ENCODE measurements at places on chromosomes 2 and 18. TPM values are rescaled to one million over a fixed set of nuclear protein-coding genes. Genes with fewer than 3 reads are reported as not detected.

DNA sequence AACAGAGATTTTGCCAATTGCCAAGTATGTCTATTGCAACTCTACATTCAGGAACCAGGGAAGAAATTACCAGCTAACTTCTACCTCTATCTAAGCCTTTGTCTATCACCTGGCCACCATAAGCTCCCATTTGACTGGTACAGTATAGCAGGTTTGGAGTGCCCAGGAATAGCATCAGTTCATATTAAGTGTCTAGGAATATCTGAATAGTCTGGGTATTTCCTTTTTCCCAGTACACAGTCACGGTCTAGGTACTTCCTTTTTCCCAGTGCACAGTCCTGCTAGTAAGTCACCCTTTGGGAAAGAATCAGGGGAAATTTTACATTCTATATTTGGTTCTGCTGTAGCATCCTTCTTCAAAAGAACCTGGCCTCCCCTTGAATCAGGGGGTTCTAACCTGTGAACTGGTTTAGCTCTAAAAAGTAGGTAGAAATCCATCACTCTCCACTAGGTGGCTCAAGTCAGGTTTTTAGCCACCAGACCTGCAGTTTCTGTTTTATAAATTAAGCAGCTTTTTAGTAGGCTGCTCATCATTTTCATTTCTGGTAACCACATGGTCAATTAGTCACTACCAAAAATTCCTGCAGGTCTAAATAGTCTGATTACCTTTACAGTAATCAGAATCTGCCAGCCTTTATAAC lies 49.3 kb upstream of the DNAJC10 start:
- no peak for DNase-seq

GRCh38 chr2:109125593-109126500 lies 3.2 kb upstream of the SH3RF3 start:
- no peak for DNase-seq

- no peak for DNase-seq
Observed at GRCh38 chr2:46393865-46394264, 85.5 kb upstream of the TMEM247 start.

DNA sequence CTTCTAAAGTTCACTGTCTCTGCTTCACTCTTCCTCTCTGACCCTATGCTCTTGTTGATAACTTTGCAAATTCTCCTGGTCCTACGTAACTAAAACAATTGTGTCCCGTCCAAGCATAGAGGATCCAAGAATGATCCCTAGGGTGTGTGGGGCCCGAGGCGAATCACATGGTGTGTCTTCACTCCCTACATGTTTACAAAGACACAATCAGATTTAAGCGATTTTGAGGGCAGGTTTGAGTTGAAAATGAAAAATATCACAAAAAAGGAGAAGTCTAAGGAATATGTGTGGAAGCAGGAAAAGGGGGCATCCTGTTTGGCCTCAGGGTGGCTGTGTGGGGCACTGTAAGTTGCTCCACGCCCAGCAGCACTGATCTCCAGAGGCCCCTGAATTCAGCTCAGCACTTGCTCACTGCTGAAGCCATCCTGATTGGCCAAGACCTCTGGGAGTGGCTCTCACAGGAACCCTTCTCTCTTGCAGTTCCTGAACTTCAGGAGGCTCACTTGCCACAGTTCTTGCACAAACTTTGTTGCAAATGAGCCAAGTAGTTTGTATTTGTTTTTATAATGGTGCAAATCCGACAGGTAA lies 363.6 kb downstream of the ZNF521 start:
- DNase-seq, result no peak

- no peak for DNase-seq
Observed at GRCh38 chr2:221134718-221135117, 437.4 kb downstream of the EPHA4 start.

DNA sequence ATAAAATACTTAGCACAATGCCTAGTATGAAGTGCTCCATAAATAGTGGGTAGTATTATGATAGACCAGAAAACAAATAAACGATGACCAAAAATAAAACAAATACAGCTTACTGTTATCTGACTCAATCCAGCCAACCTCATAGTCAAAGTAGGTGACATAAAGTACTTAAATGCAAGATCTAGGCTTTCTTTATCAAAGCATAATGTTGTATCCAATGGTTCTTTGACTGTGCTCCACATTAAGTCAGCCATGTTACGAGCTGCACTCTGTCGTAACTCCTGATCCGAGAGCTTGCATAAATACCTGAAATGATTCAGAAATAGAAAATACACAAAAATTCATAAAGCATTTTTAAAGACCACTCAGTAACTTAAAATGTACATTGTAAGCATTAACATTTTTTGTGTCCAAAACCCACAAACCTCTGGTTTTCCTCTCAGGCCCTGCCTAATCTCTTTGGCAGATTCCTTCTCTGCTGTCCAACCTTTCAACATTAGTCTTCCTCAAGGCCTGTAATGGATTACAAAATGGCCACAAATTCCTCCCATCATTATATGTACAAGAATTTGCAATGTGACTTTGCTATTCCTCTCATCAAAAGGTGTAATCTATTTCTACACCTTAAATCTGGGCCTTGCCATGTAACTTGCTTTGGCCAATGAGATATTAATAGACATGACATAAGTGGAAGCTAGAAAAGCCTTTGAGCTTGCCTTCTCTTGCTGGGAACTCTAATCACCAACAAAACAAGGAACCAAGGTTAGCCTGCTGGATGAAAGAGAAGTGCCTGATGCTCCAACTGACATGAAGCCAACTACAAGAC lies 90.6 kb downstream of the USP34 start:
- DNase-seq, result no peak

DNA sequence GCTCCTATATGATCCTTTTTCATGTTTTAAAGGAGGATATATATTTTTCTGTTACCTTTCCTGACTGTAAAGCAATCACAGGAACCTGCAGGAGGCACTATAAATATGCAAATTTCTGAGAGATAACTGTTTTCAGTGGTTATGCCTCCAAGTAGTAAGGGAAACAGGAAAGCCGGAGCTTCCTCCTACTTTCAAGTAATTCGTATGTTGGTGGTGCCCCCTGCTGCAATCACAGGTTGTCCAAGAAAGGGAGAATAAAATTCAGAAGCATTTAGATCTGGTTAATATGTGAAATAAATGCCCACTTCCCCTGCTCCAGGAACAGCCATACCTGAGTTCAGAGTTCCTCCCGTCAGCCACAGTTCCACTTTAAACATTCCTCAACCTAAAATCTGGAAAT lies 12.0 kb upstream of the BCL11A start:
- DNase-seq, result no peak

DNA sequence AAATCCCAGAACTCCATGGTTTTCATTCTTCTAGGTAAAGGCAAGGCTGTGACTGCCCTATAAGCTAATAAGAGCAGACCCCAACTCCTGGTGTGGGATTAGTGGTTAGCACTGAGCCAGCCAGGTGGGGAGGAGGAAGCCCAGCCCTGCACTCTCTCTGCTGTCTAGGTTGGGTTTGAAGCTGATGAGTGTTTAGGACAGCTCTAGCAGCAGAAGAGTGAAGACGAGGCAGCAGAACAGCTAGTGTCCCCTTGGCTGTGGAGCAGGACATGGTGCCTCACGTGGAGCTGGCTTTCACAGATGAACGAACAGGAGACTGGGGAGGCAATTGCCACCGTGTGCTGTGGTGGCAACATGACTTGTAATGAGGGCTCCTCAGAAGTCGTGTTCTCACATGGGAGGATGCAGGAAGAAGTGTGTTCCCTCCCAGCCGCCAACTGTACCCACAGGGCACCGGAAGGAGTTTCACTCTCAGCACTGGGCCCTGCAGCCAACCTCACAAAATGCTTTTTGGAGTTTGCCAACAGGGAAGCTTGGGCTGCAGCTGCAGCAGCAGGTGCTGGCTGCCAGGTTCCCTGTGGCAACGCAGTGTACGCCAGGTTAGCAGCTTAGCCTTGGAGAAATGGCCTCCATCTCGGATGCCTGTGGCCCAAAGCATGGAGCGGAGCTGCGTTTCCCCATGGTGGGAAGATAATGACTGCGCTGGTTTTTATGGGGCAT lies 328.2 kb downstream of the SETBP1 start:
- DNase-seq, result peak; percentile 41

GRCh38 chr18:77442393-77442792 lies 192.7 kb downstream of the GALR1 start:
- no peak for DNase-seq

DNA sequence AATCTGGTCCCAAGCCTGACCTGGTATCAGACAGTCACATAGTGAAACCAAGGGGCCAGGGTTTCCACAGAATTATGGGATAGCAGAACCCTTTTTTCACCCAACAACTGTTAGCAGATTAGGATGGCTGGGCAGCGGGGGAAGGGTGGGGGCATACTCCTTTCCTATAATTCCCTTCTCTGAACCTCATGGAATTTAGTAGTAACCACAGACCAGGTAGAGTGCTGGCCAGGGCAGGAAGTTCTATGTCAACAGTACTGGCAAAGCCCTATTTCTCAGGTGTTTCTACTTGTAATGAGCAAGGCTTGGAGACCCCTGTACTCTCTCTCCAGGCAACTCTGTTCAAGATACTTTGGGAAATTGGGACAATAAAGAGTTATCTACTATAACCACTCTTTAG lies 174.6 kb downstream of the THADA start:
- DNase-seq, result no peak

- DNase-seq, result no peak
Observed at GRCh38 chr18:9766740-9767139, 58.6 kb downstream of the RAB31 start.

DNA sequence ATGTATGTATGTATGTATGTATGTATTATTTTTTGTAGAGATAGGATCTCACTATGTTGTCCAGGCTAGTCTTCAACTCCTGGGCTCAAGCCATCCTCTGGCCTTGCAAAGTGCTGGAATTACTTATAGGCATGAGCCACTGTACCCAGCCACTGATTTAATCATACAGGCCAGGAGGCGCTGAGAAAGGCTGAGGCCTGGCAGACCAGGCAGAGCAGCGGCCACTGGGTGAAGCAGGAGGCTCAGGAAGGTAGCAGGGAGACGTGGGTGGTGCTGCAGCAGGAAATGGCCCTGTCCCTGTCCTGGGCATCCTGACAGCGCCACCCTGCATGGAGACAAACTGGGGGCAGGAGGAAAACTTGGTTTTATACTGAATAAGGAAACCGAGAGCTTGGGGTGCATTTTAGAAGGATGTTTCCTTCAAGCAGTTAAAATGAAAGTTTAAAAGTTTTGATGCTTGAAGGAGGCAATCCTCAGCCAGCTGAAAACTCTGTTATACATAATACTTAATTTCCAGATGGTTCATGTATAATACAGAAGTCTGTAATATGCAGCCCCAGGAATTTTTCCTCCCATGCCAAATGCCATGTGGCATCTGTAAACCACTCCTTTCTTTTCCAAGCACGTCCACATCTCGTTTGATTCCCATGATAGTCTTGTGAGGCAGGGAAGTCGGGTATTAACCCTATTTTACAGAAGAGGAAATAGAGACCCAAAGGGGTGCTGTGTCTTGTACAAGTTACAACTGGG lies 182.4 kb downstream of the CELF4 start:
- no peak for DNase-seq

- no peak for DNase-seq
Observed at GRCh38 chr2:163610817-163611556, 124.8 kb downstream of the FIGN start.

DNA sequence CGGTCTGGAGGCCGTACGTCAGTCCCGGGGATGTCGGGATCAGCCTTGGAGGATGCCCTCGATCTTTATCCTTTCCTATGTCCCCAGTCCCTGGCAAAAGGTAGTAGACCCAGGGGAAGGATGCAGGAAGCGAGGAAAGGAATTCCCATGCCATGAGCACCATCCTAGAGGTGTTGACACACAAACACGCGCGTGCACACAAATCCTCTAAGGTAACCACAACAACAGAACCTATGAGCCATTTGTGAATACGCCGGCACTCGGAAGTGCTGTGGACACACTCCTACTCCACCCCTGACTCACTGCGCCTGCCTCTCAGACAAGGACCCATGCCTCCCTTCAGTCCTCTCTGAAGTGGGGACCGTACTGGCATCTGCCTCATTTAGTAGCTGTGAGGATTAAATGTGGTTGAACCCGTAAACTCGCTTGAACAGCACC lies 11.3 kb upstream of the MLPH start:
- no peak for DNase-seq

DNA sequence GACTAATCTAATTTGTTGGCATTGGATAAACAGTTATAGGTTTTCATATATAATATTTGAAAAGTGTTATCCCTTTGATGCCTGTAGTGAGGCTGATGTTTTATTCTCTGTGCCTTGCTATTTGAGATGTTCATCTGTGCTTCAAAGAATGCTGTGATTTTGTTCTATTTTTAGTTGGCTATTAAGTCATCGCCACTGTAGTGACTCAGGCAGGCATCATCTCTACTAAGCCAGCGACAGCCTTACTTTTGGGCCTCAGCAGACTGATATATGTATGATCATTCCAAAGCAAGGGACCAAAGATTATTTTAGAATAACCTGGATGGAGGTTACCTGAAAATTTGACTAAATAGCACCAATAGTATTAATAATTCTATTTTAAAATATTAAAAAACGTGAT lies 1674.5 kb upstream of the NXPH2 start:
- DNase-seq, result no peak

DNA sequence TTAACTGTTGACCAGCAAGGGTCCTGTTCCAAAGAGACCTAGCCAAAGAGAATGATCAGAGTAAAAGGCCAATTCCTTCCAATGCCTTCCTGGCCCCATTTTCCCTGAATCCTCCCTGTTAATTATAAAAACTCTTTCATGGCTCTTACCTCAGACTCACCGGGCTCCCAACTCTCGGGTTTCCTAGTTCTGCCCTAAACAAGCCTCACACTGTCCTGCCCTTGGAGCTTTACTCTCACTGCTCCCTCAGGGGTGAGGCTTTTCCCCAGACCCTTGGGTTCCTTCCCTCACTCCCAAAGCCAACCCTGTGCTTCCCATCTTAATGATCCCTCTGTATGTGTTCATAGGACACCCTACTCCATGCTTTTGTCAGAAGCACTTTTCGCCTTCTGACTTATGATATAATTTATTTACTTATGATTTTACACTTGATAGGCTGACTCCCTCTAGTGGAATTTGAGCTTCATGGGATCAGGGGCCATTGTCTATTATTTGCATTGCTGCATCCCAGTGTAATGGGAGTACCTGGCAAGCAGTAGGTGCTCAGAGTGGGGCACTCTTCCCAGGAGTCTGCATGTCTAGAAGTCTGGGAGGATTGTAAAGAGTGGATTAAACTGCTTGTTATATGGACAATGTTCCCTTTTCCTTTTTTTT lies 29.9 kb upstream of the ZNG1B start:
- DNase-seq, result no peak

GRCh38 chr2:53509831-53510388 lies 257.7 kb upstream of the CHAC2 start:
- no peak for DNase-seq

Gene ANKRD30B
- not detected for total RNA-seq

Gene FBXO41
- 3.9 TPM for total RNA-seq

Gene ADNP2
- total RNA-seq, result 15.7 TPM

Gene DYNAP
- total RNA-seq, result not detected

Gene GAL3ST2
- 2.6 TPM for total RNA-seq

Gene ZNF396
- total RNA-seq, result 7.8 TPM

Gene ACTR3
- 98.4 TPM for total RNA-seq

Gene CTAGE1
- not detected for total RNA-seq

Gene PJVK
- 5.2 TPM for total RNA-seq

Gene COL6A3
- total RNA-seq, result 116 TPM

Measured in breast epithelium (tissue), 4 donors.